ENCODE measurements at places on chromosomes 5 and 9. TPM values are rescaled to one million over a fixed set of nuclear protein-coding genes. Genes with fewer than 3 reads are reported as not detected.

DNA sequence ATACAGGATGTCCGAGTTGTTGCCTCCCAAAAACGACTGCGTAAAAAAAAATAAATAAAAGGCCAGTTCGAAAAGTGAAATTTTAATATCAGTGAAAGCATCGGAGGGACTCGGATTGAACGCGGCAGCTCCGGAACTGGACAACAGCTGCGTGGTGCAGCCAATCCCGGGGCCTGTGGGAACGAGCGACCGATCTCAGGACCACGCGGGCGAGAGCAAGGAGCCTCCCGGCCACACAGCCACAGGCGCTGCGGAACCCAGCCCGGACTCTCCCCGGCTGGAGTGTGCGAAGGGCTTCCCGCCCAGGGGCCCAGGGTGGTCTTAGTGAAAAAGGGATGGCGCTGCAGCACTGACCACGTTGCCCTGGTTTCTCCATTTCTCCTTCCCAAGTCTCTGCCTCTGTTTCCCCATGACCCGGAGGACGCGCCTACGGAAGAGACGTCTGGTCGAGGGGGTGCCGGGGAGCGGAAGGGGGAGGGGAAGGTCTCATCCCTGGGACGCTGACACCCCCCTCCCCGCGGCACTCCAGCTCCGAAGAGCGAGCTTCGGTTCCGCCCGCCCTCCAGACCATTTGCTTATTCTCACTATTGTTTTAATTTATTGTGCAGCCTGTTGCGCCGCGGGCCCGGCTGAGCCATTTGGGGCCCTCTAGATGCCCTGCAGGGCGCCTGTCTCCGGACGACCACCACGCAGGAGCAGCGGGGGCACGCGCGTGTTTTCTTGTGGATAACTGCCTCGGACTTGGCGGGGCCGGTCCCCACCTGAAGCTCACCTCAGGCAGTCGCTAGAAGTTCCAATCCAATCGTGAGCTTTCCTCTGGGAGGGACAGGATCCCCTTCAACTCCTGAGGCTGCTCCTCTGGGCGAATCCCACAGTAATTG is 303.0 kb downstream of the PARP8 start:
- no peak for DNase-seq

The KCTD16 gene
- 0.16 TPM for total RNA-seq

DNA sequence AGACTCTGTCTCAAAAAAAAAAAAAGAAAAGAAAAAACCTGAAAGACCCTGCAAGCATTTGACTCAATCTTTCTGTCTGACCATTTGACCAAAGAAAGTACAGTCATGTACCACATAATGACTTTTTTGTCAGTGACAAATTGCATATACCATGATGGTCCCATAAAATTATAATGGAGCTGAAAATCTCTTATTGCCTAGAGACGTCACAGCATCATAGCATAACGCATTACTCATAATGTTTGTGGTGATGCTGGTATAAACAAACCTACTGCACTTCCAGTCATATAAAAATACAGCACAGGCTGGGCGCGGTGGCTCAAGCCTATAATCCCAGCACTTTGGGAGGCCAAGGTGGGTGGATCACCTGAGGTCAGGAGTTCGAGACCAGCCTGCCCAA is 10.5 kb downstream of the ECM2 start:
- no peak for DNase-seq

DNA sequence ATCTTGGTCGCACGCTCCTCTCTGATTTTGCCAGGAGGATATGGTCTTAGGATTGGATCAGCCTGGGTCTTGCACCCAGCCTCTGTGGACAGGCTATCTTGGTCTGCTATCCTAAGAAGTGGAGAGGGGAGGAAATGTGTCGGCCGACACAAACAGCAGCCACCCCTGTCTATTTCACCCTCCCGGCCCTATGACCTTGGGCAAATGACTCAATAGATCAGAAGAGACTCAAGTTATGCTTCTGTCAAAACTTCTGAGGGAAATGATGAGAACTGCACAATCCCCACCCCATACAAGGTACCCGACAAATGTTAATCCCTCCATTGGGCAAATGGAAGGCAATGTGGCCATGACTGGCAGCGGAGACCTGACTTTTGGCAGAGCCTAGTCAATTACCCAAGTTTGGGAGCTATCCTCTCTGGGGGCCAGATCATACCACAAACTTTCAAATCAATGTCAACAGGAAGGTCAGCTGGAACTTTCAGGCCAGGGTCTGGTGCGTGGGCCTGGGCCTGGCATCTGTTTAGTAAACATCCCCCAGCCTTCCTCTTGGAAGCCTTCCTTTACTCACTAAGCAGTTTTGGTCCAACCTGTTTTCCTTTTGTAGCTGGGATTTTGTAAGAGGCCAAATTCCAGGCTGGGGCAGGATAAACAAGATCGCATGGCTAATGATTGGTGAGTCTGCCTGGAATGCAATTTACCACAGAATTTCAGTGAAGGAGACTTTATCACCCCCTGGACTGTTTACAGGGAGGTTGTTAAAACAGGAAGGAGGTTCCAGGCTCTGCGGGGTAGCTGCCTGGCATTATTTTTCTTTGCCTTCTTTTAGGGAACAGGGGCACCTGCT is 64.2 kb upstream of the CPEB4 start:
- DNase-seq, result no peak

The AK8 gene
- total RNA-seq, result 0.36 TPM

The PROB1 gene
- total RNA-seq, result 6.2 TPM

- no peak for DNase-seq
Measured at GRCh38 chr5:143236682-143237081, 166.8 kb downstream of the NR3C1 start.

The CEP72 gene
- 23.8 TPM for total RNA-seq

DNA sequence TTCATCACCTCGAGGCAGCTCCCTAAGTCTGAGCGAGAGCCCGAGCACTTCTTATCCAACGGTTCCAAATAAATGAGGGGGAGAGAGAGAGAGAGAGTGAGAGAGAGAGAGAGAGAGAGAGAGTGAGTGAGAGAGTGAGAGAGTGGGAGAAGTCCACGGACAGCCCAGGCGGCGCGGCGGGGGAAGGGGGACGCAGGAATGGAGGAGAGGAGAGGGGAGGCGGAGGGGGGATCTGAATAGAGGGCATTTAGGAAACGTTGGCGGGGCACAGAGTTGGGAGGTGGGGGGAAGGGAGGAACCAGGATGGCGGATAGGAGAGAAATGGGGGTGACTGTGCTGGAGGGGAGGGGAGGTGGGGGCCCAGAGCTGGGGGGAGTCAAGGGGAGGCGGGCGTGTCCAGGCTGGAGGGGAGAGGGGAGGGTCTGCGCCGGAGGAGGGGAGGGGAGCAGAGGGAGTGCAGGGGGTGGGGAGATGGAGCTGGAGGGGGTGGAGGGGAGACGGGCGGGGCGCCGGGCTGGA is 398 bp upstream of the BASP1 start:
- DNase-seq, result no peak

The RFK gene
- 11.9 TPM for total RNA-seq

- DNase-seq, result peak; percentile 73
Measured at GRCh38 chr5:177402271-177403043, 2.0 kb upstream of the PFN3 start.

GRCh38 chr9:131116281-131117120 is 8.9 kb upstream of the NUP214 start:
- no peak for DNase-seq

DNA sequence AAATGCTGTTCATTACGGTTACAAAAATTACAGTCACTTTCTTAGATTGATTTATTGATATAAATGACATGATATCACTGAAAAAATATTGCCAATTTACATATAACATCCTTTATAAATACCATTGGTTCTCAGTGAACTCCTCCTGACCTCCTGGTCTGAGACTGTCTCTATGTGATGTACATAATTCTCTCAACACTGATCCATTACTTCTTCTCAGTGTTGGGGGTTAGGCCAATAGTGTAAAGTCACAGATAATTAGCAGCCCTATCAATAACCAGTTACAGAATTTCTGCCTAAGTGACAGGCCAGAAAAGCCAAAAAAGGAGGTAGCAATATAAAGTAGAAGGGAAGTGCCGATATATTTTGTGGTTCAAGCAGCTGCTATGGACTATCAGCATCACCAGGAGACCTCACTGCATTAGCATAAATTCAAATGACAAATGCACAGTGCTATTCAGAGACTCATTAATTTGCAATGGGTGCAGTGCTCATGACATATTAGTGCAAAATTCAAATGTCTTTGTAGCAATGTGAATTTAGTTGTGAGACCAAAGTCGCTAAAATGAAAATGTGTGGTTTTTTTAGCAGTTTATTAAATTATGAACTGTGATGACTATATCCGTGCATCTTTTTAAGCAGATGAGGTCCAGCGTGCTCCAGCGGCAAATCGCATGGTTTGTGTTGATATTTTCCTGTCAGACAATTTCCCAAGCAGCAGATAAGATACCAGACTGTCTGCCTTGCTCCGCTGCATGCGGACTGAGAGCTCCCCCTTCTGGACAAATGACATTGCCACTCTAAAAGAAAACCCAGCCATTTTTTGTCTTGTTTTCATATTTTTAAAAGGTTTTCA is 144.6 kb downstream of the CETN3 start:
- DNase-seq, result peak; percentile 32
